CD8-positive, alpha-beta T cell (primary cell): ENCODE measurements at places on chromosomes 5 and 9.

DNA sequence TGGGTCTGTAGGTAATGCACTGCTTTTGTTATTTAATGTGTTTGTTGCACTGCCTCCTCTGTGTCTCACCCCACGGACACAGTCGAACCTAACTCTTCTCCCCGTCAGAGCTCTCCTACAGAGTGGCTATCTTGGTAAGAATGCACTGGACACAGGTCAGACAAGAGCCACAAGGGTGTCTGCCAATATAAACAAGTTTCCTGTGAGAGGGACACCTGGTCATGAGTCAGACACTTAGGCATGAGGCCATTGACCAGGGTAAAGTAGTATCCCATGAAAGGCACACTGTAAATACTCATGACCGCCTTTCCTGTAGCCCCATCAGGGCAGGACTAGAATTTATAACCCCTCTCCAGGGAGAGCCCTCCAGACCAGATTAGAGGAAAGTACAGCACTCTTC lies 115.5 kb downstream of the SLC12A2 start:
- no peak for DNase-seq

DNA sequence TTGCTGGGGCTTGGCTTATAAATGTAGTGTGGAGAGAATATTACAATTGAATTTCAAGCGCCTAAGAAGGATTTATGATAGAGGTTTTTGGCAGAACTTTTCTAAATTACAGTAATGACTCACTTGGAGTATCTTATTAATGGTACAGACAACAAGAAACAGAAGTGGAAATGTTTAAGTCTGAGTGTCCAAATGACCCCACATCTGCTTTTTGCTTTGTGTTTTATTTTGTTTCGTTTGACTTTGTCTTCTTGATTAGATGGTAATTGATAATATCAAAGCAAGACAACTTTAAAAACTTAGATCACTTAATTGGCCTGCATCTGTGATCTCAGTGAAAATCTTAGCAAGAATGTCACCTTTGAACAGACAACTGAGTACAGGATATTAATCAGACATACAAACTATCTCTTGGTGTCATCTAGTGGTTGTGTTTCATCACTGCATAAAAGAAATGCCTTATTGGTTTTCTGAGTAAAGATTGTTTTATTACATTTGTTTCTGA lies 577.4 kb downstream of the ISL1 start:
- DNase-seq: no peak

GRCh38 chr5:61207884-61208283 lies 45.6 kb upstream of the SMIM15 start:
- no peak for DNase-seq

DNA sequence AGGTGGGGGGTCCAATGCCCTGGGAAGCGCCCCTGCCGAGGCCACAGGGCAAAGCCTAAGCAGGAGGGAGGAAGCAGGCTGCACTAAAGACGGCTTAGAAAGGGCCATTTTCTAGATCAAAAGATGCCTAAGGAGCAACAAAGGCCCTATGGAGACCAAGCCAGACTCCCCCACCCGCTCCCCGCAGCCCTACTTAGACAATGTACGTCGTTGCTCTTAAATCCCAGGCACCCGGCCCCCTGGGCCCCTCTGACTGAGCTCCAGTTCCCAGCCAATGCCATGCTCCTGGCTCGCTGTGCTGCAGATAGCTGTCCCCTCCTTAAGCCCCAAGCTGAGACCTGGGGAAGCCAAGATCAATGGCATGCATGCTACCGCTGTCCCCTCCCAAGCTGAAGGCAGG lies 10.3 kb downstream of the IPPK start:
- DNase-seq: no peak

DNA sequence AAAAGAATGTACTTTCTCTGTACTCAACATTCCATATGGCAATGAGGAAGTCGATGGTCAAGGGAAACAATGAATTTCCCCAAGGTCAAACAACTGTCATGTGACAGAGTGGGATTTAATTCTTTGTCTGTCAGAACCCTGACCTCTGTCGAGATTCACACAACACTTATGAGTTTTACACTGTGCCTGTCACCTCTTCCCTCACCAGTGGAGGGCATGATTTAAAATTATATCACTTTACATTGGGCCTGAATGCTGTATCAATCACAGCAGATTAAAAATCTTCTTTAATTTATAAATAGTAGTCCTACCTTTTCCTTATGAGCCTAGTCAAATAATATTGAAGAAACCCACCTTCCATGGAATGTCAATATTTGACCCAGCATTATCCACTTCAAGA lies 276.7 kb downstream of the CDH10 start:
- no peak for DNase-seq

GRCh38 chr9:129211686-129212085 lies 33.6 kb upstream of the IER5L start:
- no peak for DNase-seq

DNA sequence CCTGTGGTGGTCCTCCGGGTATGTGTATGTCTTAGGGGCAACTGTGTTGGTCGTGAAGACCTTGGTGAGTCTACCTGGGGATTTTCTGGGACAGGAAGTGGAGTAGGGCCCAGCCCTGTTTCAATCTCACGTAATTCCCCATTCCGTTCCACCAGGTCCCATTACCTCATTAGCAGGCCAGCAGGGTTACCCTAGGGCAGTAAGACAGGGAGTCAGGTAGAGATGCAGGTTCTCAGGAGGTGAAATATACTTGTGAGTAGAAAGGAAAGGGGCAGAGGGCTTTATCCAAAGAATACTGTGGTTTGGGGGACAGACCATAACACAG lies 56.5 kb downstream of the MACROH2A1 start:
- DNase-seq: no peak

GRCh38 chr5:106964132-106964531 lies 706.6 kb downstream of the EFNA5 start:
- DNase-seq: no peak

DNA sequence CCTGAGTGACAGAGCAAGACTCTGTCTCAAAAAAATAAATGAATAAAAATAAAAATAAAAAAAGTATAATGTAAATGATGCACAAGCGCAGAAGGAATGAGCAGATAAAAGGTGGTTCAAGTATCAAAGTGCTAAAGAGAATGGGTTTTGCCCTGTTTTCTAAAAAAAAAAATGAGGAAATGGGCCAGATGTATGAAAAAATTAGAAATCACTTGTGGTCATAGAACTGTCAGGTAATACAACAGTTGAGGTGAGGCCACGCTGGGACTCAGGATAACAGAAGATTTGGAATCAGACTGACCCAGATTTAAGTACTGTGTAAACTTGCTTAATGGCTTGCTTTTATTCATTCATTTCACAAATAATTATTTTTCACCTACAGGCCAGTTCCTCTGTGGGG lies 69.8 kb downstream of the MAPKAP1 start:
- no peak for DNase-seq

DNA sequence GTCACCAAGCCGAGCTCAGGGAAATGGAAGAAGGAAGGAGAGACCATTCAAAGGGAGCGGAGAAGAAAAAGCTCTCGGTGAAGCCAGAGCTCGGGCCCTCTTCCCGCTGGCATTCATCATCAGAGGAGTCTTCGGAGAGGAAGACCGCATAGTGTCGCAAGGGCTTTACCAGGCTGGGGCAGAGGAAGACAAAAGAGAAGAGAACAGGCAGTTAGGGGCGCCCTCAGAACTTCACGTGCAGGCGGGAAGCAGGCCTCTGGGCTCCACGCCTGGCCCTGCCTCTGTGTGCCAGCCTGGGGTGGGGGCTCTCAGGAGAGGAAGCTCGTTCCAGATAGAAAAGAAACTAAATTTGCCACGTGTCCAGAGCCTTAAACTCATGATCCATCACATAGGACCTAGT lies 31.7 kb downstream of the CRB2 start:
- no peak for DNase-seq

GRCh38 chr5:173303878-173304590 lies 24.2 kb downstream of the STC2 start:
- no peak for DNase-seq

GRCh38 chr5:170076211-170076610 lies 29.5 kb upstream of the FOXI1 start:
- no peak for DNase-seq

GRCh38 chr9:134365791-134366222 lies 39.6 kb downstream of the RXRA start:
- DNase-seq: no peak

- no peak for DNase-seq
Measured at GRCh38 chr5:93748875-93749397, 7.5 kb upstream of the POU5F2 start.

- no peak for DNase-seq
Measured at GRCh38 chr5:157487358-157487757, 27.3 kb downstream of the NIPAL4 start.

DNA sequence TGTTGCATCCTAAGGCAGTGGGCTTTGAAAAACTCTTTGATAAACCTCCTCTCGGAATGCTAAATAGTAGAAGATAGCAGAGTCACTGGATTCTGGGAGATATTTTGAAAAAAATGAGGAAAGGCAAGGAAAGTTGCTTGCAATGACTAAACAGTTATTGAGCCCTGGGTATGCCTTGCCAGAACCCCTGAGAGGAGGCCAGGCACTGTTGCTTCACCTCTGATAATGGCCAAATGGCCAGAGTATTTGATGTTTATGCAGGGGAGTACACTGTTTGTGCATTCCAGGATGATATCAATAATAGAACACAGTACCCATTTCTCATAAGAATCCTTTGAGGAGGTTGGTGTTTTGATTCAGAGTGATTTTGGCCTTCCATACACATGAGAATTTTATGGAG lies 935.1 kb upstream of the WWC1 start:
- no peak for DNase-seq

DNA sequence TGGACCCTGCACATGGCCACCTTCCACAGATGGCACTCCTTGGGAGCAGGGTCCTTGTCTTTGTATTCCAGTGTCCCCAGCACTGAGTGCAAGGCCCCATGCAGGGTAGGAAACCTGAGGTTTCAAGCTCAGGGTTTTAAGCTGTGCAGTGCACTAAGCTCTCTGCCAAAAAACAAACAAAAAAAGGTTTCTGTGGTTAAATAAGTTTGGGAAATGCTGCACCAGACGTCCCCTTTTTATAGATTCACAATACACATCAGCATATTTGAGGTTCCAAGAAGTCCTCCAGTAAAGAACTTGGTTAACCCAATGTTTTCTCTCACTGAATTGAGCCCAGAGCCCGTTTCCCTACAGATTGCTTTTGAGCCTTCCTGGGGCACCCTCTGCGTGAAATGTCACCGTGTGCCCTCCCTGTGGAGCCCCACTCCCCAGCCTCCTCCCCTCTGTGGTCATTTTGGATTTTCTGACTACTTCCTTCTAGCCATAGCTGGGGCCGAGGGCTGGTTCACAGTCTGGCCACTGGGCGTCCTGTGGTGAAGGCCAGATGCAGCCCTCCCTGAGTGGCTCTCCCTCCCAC lies 17.1 kb downstream of the DELE1 start:
- DNase-seq: no peak

DNA sequence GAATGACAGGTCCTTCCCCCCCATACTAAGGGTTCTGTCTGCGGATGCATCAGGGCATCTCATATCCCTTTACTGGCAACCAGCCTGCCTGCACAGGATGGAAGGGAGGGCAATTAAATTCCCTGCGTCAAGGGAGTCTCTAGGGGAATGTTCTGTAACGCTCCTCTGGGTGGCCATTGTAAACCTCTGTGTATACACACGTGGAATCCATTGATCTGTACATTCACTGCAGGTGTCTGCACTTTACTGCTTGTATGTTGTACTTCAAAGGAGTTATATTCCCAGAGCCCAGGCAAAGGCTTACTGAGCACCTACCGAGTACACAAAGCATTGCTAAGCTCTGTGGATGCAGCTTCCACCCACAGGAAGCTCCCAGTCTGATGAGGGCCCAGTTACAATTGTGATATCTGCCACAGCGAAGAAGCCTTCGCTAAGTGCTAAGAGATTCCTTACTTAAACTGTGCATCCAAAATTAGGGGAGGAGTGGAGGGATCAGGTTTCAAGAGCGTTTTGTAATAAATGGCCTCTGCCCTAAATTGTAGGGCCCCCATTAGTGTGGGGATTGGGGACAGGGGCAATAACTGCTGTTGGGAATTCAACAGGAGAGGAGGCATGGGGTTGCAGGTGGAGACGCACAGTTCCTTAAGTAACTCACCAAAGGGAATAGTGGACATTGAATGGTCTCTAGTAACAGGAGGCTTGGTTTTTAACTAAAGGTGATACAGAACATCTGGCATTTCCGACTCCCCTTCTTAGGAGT lies 1.5 kb upstream of the RETREG1 start:
- no peak for DNase-seq

- DNase-seq: no peak
Measured at GRCh38 chr5:108074626-108075025, 307.3 kb downstream of the FBXL17 start.

DNA sequence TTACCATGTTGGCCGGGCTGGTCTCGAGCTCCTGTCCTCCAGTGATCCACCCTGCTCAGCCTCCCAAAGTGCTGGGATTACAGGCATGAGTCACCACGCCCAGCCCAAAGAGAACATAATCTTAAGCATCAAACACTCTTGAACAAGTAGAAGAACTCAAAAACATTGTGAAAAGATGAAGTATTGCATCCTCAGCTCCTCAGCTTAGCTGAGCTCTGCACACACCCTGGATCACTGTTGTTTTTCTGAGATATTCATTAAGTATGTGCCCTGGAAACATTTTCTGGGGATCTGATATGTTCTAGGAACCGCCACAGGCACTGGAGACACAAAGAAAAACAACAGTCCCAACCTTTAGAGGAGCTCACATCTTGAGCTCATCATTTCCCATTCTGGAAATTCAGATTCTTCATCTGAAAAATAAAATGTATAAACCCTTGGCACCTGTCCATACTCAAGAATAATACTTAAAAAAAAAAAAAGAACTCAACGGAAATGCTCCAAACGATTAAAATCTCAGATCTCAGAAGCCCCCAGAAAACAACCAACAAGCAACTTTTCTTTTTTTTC lies 62.2 kb upstream of the ZNF462 start:
- DNase-seq: no peak
